T-helper 17 cell (primary cell): ENCODE measurements at places on chromosomes 6 and 20.

DNA sequence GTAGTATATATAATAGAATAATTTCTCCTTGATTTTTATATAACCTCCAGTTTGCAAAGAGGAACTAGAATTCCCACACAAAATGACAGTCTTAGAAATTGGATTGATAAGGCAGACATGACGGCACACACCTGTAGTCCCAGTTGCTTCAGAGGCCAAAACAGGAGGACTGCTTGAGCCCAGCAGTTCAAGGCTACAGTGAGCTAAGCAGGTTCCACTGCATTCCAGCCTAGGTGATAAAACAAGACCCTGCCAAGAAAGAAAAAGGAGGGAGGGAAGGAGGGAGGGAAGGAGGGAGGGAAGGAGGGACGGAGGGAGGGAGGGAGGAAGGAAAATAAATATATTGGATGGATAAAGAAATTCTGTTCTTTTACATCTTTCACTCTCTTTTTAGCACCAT lies 77.6 kb upstream of the SASH1 start:
- H3K4me3 ChIP-seq, result no peak overlapping the region
- H3K27me3 ChIP-seq, result peaks cover 37% of the 10 kb centered on the region
- peaks cover 4% of the 10 kb centered on the region for H3K36me3 ChIP-seq
- H3K27ac ChIP-seq, result no peak overlapping the region
- H3K4me1 ChIP-seq, result peaks cover 2% of the 10 kb centered on the region

GRCh38 chr6:16639684-16640480 lies 121.4 kb downstream of the ATXN1 start:
- H3K27ac ChIP-seq, result no peak overlapping the region
- H3K36me3 ChIP-seq, result peaks cover 3% of the 10 kb centered on the region
- H3K4me1 ChIP-seq, result peaks cover 16% of the 10 kb centered on the region

DNA sequence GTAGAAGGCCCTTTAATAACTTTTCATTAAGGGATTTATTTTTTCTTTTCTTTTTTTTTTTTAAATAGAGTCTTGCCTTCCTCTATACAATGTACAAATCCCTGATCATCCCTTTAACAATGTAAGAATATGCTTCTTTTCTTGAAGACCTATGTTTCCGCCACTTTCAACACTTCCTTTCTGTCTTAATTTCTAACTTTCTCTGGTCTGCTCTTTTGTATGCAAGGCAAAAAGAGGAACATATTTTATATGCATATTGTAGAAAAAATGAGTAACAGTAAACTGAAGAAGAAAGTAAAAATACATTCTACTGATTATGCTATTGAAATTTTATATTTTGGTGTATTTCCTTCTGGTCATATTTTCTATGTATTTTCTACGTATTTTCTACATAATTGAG lies 484.7 kb downstream of the TFAP2B start:
- no peak for DNase-seq
- H3K4me3 ChIP-seq, result no peak overlapping the region
- no peaks in the 10 kb centered on the region for H3K36me3 ChIP-seq
- no peaks in the 10 kb centered on the region for H3K27me3 ChIP-seq
- H3K4me1 ChIP-seq, result no peaks in the 10 kb centered on the region
- no peak overlapping the region for H3K27ac ChIP-seq

- peaks cover 6% of the 10 kb centered on the region for H3K36me3 ChIP-seq
- peaks cover 42% of the 10 kb centered on the region for H3K4me1 ChIP-seq
- H3K27me3 ChIP-seq, result no peaks in the 10 kb centered on the region
- H3K27ac ChIP-seq, result peak overlapping the region; percentile 99
- H3K4me3 ChIP-seq, result peak overlapping the region; percentile 85
These were observed 26.3 kb downstream of the C6orf89 start for GRCh38 chr6:36912030-36912454.

DNA sequence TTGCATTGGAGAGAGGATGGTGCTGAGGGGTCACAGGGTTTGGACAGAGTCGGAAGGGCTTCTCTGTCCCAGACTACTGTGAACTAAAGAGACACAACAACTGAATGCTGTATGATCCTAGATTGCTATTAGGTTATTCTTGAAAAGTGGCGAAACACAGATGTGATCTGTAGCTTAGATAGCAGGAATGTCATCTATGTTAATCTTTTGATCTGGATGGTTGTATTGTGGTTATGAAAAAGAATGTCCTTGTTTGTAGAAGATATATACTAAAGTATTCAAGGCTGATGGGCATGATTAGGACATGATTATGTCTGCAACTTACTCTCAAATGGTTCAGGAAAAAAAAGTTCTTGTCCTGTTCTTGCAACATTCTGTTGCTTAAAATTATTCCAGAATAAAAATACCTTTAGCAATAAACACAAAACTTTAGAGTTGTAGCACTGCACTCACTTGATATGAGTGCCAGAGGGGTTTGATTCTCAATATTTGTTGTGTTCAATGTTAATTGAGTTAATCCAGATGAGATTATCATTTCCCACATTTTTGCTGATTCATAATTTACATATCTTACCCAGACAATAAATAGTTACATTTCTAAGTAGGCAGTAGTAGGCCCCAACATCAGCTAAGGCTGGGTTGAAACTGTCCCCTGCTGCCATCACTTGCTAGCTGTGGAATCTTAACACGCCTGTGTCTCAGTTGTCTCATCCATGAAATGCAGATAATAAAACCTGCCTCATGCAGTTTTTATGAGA lies 645.2 kb downstream of the KIF16B start:
- no peak overlapping the region for H3K27ac ChIP-seq
- H3K4me3 ChIP-seq, result no peak overlapping the region
- no peak for DNase-seq
- no peaks in the 10 kb centered on the region for H3K36me3 ChIP-seq
